ENCODE measurements at places on chromosomes 4 and X. TPM values are rescaled to one million over a fixed set of nuclear protein-coding genes. Genes with fewer than 3 reads are reported as not detected.
A peak's percentile ranks its signal among the peaks of the same experiment; 100 is the strongest.

Gene CSAG2
- total RNA-seq = not detected

Gene EIF2S3
- total RNA-seq = 313 TPM

Gene MAGEB2
- not detected for total RNA-seq

Gene GPC4
- 0.11 TPM for total RNA-seq

Gene SRP72
- 206 TPM for total RNA-seq

Gene FGF13
- total RNA-seq = not detected

Gene BBS12
- total RNA-seq = 1.2 TPM

Gene UGT2B17
- not detected for total RNA-seq

Gene FIP1L1
- 80.0 TPM for total RNA-seq

Gene PNMA5
- total RNA-seq = not detected

Gene CXCL13
- 1.7 TPM for total RNA-seq

Gene CXorf49
- total RNA-seq = not detected

DNA sequence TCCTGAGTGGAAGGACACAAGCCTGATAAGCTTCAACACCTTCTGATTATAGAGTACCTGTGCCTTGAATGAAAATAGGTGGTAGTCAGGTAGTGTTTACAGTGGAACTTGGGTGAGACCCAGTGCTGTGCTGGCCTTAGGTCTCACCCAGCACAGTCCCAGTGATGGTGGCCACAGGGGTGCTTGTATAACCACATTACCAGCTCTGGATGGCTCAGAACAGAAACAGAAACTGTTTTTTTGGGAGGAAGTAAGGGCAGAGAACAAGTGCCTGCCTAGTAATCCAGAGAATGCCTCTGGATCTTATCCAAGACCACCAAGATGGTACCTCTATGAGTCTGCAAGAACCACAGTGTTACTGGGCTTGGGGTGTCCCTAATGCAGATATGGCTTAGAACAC is 171.5 kb upstream of the DIPK2B start:
- DNase-seq = no peak

- DNase-seq = no peak
Measured at GRCh38 chrX:149898554-149898953, 17.6 kb downstream of the MAGEA8 start.

DNA sequence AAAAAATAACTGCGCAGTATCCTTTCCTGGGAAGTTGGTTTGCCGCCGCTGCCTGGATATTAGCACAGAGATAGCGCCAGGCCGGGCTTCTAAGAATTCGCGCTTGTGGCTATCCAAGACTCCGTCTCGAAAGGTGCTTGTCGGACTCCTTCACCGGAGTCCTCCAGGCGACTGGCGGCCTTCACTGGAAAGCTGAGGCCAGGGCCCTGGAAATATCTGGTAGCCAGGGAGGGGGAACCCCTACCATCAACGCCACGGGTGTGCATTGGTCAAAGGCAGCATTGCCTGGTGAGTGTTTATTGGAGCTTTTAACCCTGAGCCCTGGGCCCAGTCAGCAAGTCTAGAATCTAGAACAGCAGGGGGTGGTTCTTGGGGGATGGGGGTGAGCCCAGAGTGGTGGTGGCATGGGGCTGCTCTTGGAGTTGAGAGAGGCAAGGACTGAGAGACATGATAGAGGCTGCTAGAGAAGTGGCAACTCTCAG is 577 bp upstream of the PIM2 start:
- no peak for DNase-seq

GRCh38 chr4:153090181-153090580 is 114.1 kb upstream of the TRIM2 start:
- DNase-seq = no peak

- DNase-seq = no peak
Measured at GRCh38 chrX:137342969-137343368, 223.0 kb upstream of the ZIC3 start.

DNA sequence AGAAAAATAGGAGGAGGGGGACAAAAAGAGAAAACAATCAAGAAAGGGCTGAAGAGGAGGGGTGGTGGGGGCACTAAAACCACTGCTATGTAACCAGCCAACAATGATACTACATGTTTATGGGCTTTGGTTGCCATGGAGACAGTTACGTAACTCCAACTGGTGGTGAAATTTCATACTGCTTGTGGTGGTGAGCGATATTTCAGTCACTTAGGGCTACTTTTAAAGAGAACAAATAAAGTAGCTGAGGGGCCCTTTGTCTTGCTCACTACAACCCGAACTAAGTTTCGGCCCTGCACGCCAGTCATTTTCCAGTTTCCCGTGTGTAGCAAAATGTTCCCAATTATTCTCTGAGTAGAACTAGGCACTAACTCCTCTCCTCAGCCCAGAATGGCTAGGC is 275.2 kb upstream of the EDA2R start:
- DNase-seq = no peak

DNA sequence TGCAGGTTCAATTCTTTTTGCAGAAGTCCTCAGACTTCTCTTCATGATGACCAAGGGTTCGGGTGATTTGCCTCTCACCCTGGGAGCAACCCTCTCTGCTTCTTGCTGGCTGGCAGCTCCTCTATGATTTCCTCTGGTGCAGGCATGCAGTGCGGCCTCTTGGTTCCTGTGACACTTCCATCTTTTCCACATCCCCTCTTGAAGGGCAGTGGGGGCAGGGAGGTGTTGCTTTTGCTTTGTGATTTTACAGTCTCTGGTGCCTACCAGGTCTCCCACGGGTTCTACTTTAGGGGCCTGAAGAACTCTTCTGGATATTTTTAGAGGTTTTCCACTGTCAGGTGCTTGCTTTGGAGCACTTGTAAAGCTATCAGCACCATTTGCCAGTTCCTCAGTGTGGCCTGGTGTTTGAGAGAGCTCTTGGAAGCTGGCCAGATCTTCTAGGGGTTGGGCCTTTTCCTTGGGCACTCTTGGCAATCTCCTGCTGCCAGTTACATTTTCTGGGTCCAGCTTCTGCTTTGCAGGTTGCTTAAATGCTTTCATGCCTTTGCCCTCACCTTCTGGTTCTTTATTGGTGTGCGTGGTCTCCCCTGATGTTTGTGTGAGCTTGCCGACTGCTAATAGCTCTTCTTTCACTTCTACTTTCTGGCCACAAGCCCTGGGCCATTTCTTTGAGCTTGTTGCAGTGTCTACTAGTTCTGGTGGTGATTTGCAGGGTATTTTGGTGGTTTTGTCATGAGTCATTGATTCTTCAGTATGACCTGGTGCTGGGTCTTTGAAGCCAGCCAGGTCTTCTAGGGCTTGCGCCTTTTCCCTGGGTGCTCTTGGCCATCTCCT is 11.5 kb upstream of the CHST7 start:
- no peak for DNase-seq

DNA sequence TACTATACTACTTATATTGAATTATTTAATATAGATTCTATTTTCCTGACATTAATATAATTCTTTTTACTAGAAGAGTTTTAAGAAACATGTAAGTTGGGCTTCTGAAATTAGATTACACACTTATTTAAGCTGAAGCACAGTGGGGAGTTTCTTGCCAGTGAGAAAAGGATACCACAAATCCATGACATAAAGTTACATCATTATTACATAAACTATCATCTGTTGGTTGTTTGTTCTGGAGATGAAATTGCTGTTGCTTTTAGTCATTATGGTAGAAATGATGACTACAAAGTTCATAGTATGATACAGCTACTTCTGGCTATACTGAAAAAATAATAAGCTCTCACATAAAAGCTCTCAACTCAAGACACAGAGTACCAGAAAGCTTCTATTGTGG is 880.4 kb downstream of the PCDH18 start:
- no peak for DNase-seq

DNA sequence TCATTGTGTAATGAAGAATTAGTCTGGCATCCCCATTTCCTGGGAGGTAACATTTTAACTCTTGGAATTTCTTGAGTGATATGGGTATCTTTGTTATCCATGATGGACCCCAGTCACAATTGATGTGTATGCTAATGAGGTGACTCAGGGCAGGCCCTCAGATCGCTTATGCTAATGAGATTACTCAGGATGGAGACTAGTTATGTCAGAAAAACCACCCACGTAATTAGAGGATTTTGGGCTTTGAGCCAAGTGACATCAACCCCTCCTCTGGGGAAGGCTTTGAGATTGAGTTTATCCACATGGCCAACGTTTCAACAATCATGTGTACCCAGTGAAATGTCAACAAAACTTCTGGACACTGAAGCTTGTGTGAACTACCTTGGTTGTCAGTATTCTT is 772.7 kb downstream of the STPG2 start:
- DNase-seq = no peak

DNA sequence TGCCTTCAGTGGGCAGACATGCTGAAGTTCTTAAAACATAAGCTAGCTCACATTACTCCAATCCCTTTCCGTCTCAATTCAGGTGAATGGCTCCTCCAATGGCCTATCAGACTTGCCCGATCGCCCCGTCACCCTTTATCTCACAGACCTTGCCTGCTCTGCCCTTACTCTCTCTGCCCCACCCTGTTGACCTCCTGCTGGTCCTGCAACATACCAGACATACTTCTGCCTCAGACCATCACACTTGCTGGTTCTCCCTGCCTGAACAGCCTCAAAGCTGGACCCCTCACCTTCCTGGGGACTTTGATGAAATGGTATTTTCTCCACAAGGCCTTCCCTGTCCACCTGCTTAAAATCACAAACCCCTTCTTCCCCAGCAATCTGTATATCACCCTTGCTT is 340.1 kb upstream of the NR3C2 start:
- no peak for DNase-seq

DNA sequence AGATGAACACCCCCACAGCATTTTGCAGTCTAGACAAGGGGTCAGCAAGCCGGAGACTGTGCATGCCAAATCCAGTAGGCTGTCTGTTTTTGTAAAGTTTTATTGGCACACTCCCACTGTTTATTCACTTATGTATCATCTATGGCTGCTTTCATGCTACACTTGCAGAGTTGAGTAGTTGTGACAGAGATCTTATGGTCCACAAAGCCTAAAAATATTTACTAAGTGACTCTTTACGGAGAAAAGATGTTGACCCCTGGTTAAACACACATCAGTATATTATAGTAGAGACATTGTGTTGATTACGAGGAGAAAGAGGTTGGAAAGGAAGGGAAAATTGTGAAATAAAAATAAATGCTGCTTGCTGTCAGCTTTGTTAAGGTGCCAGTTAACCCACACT is 2.2 kb upstream of the LHFPL1 start:
- DNase-seq = no peak

GRCh38 chr4:145048817-145049216 is 49.2 kb downstream of the ANAPC10 start:
- DNase-seq = no peak

GRCh38 chr4:4443821-4444220 is 56.9 kb downstream of the NSG1 start:
- DNase-seq = no peak

GRCh38 chr4:86498863-86499166 is 95.3 kb upstream of the PTPN13 start:
- no peak for DNase-seq

- no peak for DNase-seq
Measured at GRCh38 chr4:166675411-166675810, 558.9 kb downstream of the SPOCK3 start.

- DNase-seq = no peak
Measured at GRCh38 chr4:130028552-130028951, 932.6 kb downstream of the C4orf33 start.

GRCh38 chr4:92651536-92651935 is 347.8 kb downstream of the GRID2 start:
- no peak for DNase-seq

GRCh38 chr4:151029537-151029936 is 14.5 kb upstream of the LRBA start:
- no peak for DNase-seq

DNA sequence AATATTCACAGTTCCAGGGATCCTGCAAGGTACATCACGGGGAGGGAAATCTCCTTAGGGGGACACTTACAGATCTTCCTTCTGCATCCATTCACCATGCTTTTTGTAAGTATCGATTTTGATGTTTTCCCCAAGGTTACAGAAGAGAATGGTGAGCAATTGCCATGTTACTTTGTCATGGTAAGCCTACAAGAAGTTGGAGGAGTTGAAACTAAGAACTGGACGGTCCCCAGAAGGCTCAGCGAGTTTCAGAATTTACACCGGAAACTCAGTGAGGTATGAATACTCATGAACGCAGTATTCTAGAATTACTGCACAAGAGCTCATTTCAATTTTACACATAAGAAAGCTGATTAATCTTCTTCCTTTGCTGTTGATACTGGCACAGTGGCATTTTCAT is 53.9 kb downstream of the LRP2BP start:
- DNase-seq = no peak

DNA sequence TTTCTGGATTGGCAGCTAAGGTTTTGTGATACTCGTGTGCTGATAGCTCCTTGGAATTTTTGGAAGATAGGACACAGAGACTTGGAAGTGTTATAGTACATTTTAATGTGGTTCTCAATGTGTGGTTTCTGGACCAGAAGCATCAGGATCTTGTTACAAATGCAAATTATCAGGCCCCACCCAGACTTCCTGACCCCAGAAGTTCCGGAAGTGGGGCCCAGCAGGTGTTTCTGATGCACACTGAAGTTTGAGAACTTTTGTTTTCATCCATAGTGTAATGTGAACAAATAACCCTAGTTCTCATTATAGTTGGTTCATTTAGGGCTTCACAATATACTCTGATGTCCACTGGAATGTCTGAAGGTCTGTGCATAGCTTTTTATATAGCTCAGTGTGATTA is 49.6 kb downstream of the LAMP2 start:
- no peak for DNase-seq

DNA sequence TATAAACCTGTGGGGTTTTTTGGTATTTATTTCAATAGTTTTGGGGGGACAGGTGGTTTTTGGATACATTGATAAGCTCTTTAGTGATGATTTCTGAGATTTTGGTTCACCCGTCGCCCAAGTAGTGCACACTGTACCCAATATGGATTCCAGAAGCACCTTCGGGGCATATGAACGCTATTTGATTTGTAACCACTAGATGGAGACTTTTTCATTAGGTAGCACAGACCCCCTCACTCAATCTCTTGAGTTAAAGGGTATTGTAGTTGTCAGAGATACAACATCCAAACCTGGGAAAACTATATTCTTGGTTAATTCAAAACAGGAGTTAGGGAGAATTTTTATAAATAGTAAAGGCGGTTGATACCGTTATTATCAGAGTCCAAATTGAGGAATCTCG is 79.8 kb downstream of the SPANXN3 start:
- DNase-seq = no peak

GRCh38 chr4:80201252-80202151 is 4.2 kb downstream of the PRDM8 start:
- peak; percentile 75 for DNase-seq

Measured in activated T-cell treated with anti-CD3 and anti-CD28 coated beads, Interleukin-2, amount 50 U/mL, for 4 hours (primary cell).